Fibroblast of upper back skin (primary cell): ENCODE measurements at places on chromosomes 1 and 21.
A peak's percentile ranks its signal among the peaks of the same experiment; 100 is the strongest.

- DNase-seq = no peak
Observed at GRCh38 chr1:53552981-53553733, 94.0 kb downstream of the DMRTB1 start.

DNA sequence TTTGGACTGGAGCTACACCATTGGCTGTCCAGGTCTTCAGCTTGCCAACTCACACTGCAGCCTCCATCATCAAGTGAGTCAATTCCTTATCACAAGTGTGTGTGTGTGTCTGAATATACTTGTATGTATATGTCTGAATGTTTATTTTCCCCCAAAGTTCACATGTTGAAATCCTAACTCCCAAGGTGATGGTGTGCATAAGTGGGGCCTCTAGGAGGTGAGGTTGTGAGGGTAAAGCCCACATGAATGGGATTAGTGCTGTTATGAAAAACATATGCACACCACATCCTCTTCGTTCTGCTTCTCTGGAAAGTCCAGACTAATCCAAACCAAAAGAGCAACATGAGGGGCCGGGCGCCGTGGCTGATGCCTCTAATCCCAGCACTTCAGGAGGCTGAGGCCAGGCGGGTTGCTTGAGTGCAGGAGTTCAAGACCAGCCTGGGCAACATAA lies 48.7 kb upstream of the LBR start:
- peak; percentile 40 for DNase-seq

DNA sequence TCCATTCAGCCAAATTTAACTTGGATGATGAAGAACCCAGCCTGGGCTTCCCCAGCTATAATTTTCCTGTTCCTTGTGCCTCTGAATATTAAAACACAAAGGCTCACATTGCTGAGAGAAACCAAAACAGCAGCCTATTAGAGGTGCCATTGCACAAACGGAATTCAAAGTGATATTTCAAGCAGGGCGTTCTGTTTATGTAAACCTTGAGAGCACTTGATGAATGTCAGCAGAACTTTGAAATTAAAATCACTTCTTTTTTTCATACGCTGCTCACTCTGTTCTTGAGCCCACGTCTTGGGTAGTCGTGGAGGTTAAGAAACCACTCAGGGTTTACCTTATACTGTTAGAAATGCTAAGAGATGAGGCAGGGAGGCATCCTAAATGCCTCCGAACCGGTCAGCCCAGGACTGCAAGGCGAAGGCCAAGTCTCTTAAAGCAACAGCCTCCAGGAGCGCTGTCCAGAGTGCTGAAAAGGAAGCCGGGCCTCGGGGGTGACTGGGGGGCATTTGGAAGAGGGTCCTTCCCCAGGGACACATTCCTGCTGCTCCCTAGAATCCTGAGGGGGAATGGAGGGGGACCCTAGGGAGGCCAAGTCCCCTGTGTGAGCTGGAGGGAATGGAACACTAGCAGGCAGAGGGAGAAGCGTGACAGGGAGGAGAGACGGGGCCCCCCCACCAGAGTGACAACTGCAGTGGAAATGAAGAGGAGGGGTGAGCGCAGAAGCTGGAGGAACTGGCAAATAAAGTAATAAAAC lies 154.8 kb upstream of the VAMP3 start:
- peak; percentile 48 for DNase-seq

- DNase-seq = no peak
Observed at GRCh38 chr21:36692835-36693488, 6.0 kb upstream of the SIM2 start.

DNA sequence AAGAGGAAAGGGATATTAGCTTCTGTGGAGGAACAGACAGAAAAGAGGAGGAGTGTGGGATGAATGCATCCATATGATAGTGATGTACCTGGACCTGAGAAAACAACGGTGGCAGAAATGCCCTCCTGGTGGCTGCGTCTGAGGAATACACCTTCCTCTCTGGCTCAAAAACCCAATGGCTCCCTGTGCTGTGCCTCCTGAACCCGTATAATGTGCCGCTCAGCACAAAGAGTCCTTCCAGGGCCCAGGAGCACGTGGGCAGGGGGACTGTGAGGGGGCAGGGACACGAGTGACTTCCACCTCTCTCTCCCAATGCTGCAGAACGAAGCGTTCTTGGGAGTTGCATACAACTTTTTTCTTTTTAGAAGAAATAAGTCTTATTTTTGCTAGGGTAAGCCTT lies 31.2 kb downstream of the IRF2BP2 start:
- DNase-seq = no peak

DNA sequence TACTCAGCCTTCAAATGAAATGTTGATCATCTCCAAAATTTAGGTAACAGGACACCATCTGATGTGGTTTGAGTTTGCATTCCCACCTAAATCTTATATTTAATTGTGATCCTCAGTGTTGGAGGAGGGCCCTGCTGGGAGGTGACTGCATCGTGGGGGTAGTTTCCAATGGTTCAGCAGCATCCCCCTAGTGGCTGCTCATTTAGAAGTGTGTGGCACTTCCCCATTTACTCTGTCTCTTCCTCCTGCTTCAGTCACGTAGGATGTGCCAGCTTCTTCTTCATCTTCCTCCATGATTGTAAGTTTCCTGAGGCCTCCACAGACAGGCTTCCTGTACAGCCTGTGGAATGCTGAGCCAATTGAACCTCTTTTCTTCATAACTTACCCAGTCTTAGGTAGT lies 731.2 kb downstream of the USP25 start:
- DNase-seq = no peak

GRCh38 chr1:209391792-209392191 lies 191.7 kb upstream of the CAMK1G start:
- peak; percentile 43 for DNase-seq

DNA sequence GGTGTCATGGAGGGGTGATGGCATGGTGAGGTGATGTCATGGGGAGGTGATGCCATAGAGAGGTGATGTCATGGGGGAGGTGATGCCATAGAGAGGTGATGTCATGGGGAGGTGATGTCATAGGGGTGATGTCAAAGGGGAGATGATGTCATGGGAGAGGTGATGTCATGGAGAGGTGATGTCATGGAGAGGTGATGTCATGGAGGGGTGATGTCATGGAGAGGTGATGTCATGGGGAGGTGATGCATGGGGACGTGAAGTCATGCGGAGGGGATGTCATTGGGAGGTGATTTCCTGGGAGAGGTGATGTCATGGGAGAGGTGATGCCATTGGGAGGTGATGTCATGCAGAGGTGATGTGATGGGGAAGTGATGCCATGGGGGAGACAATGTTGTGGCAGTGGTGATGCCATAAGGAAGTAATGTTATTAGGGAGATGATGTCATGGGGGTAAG lies 92.1 kb upstream of the C1orf174 start:
- no peak for DNase-seq

DNA sequence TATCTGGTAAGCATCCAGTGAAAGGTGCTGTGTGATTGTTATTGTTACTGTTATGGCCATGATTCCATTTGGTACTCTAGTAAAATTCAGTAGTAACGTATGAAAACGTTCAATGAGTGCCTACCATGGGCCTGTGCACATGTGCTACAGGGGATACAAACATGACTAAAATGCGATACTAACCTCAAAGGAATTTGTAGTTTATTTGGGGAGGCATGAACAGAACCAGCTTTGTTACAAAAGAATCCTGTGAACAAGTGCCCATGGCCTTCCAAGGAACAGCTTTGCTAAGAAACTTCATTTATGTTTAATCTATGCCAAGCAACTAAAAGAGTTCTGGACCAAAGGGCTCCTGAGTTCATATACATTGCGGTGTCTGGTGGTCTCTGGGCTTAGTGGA lies 28.7 kb downstream of the PTGFR start:
- peak; percentile 43 for DNase-seq

GRCh38 chr1:17403081-17403480 lies 31.1 kb downstream of the PADI6 start:
- no peak for DNase-seq

- DNase-seq = no peak
Observed at GRCh38 chr1:70587872-70588366, 176.9 kb downstream of the CTH start.

DNA sequence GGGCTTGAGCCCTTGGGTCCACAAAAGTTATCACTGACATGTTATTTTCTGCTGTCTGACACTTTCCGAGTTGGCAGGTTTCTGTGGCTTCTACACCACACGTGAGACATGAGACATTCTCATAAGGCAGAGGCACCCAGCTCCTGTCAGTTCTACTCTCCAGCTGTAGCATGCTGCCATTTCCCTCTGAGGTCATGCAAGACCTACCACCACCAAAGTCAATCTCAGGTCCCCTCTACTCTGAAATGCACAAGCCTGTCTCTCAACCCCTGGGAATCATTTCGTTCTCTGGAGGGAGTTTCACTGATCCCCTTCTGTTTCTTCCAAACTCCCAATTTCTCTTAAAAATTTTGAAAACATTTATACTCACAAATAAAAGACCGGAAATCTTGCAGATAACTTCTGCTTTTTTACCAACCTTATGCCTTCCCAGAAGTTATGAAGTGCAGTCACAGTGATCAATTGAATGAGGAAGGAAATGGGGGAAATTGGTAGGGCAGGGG lies 39.5 kb upstream of the CR2 start:
- DNase-seq = no peak

- DNase-seq = no peak
Observed at GRCh38 chr1:185373813-185374529, 56.9 kb upstream of the IVNS1ABP start.

DNA sequence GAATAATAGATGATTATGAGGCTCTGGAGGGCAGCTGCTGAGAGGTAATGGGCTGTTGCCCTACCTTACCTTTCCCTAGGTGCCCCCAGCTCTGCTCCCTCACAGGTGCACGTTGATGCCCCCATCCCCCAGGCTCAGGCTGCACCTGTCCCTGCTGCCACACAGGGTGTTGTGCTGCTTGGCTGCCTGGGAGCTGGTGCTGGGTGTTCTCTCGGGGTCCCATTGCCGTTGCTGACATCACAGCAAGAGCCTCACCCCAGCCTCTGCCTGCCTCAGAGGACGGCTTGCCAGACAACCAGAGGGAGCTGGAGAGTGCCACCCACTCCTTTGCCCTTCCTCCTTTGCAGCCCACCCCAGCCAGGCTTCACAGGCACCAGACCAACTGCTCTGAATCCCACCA lies 31.4 kb upstream of the DMBX1 start:
- no peak for DNase-seq

DNA sequence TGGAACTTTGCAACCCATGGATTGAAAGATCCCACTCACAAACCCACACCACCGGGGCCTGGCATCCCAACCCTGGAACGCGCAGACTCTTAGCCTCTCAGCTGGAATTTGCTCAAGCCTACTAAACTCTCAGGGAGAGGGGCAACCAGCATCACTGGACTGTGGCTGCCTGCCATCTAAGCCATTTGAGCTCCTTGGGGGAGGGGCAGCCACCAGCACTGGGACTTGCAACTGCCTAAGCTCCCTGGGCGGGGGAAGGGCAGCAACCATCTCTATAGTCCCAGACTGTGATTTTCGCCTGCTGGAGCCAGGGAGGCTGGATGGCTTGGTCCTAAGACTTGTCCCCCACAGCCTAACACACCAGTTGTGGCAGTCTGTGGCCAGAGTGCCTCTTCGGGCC lies 122.3 kb downstream of the SNX7 start:
- DNase-seq = no peak

DNA sequence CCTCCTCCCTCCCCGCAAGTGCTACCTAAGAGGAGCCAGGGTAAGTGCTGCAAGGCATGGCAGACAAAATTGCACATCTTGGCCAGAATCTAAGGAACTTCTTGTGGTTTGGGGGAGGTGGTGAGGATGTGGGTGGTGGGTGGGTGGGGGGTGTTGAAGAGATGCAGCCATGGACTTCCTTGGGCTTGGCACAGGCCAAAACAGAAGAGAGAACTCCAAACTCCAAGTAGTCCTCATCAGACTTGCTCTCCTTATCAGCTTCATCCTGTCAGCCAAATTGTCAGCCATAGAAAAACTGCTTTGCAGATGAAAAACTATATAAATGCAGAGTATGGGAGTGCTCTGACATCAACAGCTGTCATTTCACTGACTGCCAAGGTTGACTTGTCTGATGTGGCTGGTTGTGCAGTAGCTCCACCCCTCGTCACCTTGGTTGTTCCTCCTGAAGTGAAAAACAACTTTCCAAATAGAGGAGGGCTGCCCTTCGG lies 7.1 kb downstream of the AMIGO1 start:
- DNase-seq = no peak

DNA sequence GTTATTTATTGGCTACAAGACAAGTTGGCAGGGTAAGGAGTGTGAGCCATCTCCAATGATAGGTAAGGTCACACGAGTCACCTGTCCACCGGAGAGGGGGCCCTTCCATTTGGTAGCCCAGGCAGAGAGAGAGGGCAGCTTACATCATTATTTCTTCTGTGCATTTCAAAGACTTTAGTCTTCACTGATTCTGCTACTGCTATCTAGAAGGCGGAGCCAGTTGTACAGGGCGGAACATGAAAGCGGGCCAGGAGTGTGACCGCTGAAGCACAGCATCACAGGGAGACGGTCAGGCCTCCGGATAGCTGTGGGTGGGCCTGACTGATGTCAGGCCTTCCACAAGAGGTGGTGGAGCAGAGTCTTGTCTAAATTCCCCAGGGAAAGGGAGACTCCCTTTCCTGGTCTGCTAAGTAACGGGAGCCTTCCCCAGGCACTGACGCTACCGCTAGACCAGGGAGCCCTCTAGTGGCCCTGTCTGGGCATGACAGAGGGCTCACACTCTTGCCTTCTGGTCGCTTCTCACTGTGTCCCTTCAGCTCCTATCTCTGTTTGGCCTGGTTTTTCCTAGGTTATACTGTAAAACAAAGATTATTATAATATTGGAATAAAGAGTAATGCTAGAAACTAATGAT lies 36.7 kb downstream of the ZNF695 start:
- DNase-seq = peak; percentile 8

DNA sequence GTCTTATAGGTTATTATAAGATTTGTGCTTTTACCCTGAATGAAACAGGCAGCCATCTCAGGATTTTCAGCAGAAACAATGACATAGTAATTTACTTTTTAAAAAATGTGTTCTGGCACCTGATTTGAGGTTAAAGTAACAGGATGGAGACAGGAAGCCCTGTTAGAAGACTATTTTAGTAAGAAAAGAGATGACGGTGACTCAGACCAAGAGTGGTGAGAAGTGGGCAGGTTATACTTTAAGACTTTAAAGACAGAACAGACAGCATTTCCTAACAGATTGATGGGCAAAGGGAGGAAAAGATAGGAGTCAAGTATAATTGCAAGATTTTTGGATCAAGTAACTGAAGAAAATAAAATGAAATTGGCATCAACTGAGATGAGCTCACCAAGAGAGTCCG lies 436.8 kb upstream of the NR5A2 start:
- no peak for DNase-seq

DNA sequence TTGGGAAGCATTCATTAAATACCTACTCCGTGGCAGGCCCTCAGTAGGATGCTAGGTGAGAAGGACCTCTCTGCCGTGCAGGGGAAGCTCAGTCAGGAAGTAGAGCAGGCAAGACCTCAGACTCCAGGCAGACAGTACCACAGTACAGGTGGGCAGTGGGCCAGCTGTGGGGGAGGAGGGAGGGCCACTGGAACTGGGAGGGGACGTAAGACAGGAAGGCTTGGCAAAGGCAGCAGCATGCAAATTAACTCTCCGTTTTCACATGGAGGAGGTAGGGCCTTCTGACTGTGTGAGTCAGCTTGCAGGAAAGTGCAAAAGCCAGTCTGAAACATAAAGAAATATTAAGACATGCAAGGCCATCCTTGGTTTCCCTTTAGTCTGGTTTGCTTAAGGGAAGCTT lies 157.7 kb downstream of the TRIM33 start:
- DNase-seq = peak; percentile 91
